Activated CD8-positive, alpha-beta memory T cell treated with anti-CD3 and anti-CD28 coated beads for 4 hours (primary cell): ENCODE measurements at places on chromosomes 13 and 19.

DNA sequence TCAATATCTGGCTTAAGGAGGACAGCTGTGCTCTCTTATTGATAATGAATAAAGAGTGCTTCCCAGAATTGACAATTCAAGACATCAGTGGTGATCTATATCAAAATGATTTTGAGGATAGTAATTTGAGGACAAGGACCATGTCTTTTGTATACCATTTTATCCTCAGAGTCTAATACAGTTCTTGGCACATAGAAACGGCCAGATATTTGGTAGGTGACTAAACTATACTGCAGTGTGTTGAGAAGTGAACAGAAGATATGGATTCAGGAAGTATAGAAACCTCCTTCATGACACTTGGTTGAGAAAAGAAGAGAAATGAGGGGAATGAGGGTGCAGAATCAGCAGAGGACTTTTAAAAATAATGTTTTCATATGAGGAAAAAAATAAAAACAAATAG, 16.1 kb upstream of the LMO7 start:
- no peak for DNase-seq

- no peak for DNase-seq
These were observed 100.1 kb downstream of the DGKH start for GRCh38 chr13:42148538-42148937.

- no peak for DNase-seq
These were observed 3.0 kb downstream of the HSPB6 start for GRCh38 chr19:35753634-35754369.

GRCh38 chr13:112771139-112771876, 81.5 kb downstream of the ATP11A start:
- DNase-seq: no peak

GRCh38 chr19:34556488-34556887, 74.9 kb downstream of the WTIP start:
- no peak for DNase-seq

GRCh38 chr19:13313875-13314274, 163.7 kb downstream of the IER2 start:
- DNase-seq: no peak

DNA sequence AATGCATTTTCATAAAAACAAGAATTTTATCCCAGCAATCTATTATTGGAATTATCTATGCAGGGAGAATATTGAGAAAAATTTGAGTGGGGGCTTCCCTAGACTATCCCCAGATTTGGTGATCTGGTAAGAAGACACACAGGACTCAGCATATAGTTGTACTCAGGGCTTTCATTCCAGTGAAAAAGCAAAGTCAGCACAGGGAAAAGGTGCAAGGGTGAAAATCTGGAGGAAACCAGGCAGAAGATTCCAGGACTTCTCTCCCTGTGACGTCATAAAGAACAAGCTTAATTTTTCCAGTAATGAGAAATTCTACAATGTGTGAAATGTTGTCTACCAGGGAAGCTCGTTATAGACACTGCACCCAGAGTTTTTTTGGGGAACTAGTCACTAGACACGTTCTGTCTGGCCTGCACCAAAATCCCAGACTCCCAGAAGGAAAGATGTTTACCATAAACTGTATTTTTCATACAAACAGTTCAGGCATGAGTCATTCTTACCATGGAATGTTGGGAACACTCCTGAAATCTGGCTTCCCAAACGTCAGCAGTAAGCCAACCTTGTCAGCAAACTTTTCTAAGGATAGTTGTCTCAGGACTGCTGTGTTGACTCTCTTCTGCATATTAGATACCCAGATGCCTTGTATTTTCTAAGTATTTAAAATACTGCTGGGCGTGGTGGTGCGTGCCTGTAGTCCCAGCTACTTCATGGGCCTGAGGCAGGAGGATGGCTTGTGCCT, 107.4 kb downstream of the DNAJC3 start:
- no peak for DNase-seq

DNA sequence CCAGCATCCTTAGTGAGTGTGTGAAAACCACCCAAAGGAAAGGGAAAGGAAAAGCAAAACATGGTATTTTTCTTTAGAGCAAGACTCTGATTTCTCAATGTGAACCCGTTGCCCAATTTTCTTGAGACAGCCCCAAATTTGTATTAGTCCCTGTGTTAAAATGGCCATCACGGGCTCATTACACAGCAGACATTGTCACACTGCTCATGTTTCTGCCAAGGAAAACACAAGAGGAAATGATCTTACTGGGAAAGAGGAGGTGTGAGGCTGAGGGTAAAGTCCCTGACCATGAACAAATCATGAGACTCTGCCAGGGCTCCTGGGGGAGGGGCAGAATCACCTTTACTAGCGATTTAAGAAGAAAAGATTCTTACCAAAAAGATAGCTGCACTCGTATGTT, 54.4 kb downstream of the FAM124A start:
- DNase-seq: no peak

- no peak for DNase-seq
These were observed 39.8 kb upstream of the MBNL2 start for GRCh38 chr13:97182111-97182890.

GRCh38 chr19:10896851-10897526, 25.6 kb downstream of the CARM1 start:
- DNase-seq: no peak

DNA sequence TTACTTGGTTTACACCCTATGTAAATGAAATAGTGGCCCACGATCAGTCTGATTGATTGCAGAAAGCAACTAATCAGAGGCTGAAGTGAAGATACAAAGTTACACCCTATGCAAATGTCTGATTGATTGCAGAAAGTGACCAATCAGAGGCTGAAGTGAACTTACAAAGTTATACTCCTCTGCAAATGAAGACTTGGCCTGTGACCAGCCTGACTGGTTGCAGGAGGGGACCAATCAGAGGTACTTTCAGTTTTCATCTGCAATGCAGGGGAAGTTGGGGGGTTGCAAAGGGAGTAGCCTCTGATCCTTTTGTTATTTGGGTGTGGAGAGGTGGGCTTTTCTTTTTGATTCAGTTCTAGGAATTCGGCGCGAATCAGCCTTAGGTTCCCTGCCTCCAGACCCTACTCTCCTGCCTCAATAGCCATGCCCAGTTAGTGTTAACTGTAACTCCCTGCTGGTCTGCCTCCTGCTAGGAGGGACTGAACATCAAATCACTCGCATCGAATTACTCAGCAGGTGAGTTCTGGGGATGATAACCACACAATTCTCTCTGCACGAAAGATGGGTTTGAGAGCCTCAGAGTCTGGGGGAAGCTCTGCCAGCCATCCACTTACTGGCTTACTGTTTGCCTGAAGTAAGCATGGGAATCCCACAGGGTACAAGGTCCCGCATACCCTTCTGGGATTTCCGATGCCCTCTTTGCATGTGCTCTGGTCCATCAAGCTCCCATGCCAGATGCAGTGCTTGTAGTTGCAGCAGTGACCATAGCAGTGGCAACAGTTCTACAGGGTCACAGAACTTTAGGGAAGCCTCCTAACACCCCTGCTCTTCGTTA, 7.5 kb downstream of the ARL11 start:
- DNase-seq: no peak

- no peak for DNase-seq
These were observed 104.9 kb downstream of the CACNA1A start for GRCh38 chr19:13401388-13401787.

GRCh38 chr13:40311356-40312101, 354.9 kb downstream of the FOXO1 start:
- DNase-seq: no peak

GRCh38 chr13:43434191-43434590, 352.6 kb downstream of the ENOX1 start:
- DNase-seq: no peak

DNA sequence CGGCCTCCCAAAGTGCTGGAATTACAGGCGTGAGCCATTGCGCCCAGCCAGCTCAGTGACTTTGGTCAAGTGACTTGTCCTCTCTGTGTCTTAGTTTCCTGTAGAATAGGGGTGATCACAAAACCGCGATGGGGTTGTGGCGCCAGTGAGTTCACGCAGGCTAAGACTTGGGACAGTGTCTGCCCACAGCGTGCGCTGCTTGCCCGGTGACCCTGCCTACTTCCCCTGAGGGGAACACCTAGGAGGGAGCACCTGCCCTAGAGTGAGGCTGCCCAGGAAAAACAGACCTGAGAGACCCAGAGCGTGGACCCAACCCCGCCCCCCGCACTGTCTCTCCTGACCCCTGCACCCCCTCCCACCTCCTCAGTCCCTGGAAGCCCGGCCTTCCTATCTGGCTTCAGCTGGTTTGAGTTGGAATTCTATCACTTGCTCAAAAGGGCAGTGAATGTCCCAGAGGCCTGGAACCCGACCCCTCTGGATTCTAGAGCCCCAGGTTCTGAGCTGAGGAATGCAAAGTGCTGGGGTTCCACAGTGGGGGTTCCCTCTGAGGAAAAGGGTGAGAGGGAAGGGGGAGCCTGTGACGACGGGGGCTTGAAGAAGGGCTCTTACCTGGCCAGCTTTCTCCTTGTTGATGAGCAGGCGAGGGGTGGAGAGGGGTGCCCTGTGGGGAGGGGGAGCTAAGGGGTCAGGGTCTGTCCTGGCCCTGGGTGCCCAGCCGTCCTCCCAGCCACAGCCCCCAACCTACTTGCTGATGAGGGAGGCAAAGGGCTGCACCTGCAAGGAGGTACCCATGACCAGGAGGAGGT, 2.2 kb upstream of the RINL start:
- DNase-seq: no peak

GRCh38 chr13:33101835-33102234, 85.6 kb downstream of the KL start:
- no peak for DNase-seq

- no peak for DNase-seq
These were observed 808 bp downstream of the SLITRK5 start for GRCh38 chr13:87671753-87672605.

- no peak for DNase-seq
These were observed 1476.9 kb downstream of the EFNB2 start for GRCh38 chr13:105058517-105058916.

DNA sequence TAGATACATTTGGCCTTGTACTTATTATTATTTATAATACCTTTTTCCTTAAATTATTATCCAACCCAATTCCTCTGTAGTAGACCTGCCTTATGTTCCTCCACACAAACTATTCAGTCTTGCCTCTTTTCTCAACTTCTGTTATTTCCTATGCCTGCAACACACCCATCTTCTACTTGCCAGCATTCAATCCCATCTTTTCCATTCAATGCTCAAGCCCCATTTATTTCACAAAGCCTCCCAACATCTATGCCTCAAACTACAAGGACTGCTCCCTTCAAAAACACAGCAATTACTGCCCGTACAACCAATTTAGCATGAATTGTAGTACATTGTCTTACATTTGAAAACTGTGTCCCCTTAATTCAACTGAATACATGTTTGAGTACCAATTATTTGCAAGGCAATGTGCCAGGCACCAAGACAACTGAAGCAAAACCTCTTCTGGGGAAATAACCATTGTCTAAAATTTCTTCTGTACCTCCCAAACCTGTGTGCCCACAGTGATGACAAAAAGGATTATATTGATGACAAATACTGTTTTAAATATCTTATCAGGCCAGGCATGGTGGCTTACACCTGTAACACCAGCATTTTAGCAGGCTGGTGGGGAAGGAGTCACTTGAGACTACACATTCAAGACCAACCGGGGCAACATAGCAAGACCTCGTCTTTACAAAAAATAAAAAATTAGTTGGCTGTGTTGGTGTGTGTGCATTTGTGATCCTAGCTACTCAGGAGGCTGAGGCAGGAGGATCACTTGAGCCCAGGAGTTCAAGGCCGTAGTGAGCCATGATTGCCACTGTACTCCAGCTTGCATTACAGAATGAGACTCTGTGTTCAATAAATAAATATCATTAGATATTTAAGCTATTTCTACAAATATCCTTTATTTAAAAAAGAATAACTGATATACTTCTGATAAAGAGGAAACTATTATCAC, 35.1 kb downstream of the ELF1 start:
- no peak for DNase-seq

GRCh38 chr13:106981051-106981450, 413.1 kb upstream of the ARGLU1 start:
- DNase-seq: no peak

DNA sequence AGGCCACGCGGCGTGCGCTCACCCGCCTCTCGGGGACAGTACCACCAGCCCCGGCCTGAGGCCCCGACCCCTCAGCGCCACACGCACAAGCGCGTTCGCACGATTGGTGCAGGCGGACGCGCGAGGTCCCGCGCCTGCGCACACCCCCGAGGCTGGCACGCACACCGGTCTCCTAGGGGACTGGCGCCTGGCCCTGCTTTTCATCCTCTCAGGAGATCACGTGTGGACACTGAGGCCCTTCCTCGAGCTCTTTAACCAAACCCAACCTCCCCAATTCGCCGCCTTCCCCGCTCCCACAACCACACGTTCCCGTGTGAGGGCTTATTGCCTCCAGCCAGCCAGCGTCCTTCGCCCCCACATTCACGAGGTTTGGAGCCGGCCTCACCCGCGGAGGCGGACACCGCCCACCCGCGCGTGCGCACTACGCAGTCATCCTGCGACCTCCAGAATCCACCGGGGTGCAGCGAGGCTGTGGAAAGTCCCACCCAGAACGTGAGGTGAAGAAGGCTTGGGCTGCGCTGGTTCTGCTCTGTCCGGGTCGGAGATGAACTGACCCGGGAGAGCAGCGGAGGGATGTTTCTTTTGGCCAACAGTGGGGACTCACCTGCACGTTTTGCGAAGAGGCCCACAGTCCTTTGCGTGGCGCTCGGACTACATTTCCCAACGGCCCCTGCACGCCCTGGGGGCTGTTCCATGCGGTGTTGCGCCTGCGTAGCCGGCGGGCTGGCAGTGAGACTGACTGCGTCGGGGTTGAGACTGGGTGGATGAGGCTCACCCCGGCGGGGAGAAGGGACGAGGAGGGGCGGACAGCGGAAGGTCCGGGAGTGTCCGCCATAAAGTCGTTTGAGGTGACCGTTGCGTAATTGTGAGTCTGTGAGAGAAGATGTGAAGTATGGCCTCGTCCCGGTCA, 539 bp upstream of the ZNF667 start:
- DNase-seq: peak; percentile 22

DNA sequence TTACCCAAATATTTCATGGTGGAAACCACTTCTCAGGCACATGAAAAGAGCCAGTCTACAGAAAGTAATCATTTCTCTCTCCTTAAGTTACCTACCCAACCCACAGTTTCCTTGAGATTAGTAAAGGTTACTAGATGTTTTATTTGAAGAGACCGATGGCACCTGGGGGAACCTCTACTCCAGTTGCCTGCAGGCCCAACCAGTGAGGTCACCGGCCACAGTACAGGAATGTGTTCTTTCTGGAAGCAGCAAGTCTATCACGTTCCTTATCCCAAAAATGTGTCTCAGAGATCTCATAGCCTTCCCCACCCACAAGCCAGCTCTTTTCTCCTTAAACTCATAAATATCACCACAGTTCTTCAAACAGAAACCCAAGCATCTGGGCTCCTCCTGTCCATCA, 316.1 kb downstream of the COG6 start:
- no peak for DNase-seq
